ENCODE measurements at places on chromosomes 6 and 20. TPM values are rescaled to one million over a fixed set of nuclear protein-coding genes. Genes with fewer than 3 reads are reported as not detected.

GRCh38 chr6:6750594-6751265, 162.2 kb downstream of the LY86 start:
- DNase-seq, result no peak

DNA sequence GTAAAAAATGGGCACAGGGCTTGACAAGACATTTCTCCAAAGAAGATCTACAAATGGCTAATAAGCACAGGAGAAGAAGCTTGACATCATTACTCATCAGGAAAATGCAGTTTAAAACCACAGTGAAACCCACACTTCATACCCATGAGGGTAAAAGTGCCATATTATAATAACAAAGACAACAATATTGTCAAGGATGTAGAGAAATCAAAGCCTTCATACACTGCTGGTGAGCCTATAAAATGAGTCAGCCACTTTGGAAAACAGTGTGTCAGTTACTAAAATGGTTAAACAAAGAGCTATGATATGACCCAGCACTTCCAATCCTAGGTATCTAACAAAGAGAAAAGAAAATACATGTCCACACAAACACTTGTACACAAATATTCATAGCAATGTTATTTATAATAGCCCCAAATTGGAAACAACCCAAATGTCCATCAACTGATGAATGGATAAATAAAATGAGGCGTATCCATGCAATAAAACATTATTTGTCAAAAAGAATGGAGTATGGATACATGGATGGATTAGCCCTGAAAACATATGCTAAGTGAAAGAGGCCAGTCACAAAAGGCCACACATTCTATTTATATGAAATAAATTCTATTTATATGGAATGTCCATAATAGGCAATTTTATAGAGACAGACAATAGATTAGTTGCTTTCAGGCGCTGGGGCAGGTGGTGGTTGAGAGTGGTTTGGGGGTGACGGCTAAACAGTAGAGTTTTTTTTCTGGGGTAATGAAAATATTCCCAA, 11.5 kb upstream of the IL20RA start:
- DNase-seq, result peak; percentile 95

DNA sequence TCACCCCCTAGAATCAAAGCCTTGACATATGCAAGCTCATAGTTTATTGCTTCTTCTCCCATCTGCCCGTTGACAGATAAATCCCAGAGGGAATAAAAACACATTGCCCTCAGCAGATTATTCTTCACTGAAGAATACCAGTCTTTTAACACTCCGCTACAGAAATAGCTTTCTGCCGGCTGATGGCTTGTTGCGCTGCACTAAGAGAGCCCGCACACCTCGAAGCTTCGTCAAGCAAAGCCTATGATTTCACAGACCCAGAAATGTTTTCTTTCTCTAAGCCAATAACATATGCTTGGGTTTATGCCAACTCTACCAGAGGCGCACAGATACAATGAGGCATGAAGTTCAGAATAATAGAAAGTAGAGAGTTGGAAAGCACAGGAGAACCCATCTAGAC, 208.9 kb upstream of the FOXQ1 start:
- DNase-seq, result no peak

- DNase-seq, result no peak
These were observed 106.5 kb downstream of the MAFB start for GRCh38 chr20:40582531-40582930.

DNA sequence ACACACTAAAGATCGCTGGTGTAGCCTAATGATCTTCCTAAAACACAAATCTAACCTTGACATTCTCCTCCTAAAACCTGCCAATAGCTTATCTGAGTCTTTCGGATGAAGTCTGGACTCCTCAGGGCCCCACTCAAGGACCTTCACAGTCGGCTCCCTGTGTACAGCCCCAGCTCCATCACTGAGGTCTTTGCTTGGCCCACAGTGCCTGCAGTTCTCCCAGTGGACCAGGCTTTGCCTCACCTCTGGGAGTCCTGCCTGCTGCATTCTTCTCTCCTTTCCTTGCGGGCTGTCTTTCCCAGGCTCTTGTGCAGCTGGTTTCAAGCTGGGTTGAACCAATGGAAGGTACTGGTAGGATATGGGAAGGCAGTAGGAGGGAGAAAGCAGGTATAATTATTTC, 122.6 kb upstream of the FERMT1 start:
- no peak for DNase-seq

DNA sequence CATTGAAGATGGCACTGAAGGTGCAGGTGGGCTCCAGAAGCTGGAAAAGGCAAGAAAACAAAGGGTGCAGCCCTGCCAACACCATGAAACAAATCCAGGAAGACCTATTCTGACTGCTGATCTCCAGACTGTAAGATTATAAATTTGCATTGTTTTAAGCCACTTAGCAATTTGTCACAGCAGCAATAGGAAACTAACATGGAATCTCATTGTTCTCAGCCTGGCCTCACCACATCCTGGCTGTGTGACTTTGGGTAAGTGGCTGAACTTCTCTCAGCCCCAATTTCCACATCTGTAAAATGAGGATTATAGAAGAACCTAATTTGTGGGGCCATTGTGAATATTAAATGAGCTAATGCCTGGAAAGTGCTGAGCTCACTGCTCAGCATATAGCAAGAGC, 160.4 kb upstream of the MAFB start:
- DNase-seq, result no peak

- DNase-seq, result no peak
These were observed 13.2 kb upstream of the IRF4 start for GRCh38 chr6:378090-378957.

DNA sequence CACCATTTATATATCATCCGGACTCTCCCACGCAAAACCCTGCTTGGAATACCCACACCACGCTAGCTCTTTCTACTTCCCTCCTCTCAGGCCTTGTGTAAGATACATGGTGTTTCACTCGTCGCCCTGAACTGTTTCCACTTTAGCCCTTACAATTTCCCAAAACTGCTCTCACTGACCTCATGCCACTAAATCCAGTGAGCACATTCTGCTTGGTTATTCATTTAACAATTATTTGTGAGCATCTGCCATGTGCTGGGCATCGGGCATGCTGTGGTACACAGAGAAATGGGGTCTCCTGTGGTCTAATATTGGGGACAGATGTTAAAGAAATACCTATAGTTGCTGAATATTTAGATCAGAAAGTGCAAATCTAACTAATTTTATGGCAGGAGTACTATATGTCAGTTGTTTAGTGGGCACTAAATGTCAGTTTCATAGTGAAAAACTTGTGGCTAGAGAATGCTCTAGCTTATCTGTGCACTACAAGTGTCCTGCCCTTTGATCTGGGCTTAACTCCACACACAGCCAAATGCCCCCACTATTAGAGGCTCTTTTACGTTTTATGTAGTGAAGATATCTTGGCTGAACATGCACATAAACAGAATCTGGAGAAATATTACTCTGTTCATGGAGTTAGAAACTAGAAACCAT, 41.0 kb downstream of the PLEKHG1 start:
- no peak for DNase-seq

- DNase-seq, result no peak
These were observed 19.0 kb downstream of the STX16 start for GRCh38 chr20:58670102-58670501.

DNA sequence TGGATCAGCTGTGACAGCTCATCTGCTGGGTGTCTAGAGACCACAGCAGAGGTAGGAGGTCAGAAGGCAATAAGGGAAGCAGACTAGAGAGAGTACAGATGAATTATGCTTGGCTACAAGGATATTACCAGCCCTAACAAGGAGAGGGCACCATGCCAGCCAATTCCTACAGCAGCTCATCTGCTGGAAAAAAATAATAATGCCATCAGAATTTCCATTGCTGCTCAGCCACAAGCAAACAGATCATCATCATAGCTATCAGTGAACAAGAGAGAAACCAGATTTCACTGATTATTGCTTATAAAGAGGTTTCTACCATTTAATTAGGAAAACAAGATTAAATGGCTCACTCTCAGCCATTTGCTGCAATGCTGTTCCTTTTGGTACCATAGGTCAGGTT, 66.5 kb downstream of the PSMG4 start:
- DNase-seq, result no peak

DNA sequence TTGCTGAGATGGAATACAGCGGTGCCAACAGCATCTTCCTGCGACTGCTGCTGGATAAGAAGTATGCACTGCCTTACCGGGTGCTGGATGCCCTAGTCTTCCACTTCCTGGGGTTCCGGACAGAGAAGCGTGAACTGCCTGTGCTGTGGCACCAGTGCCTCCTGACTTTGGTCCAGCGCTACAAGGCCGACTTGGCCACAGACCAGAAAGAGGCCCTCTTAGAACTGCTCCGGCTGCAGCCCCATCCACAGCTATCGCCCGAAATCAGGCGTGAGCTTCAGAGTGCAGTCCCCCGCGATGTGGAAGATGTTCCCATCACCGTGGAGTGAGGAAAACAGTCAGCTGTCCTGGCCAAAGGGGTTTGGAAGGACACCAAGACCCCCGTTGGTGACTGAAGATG, 9.2 kb downstream of the CCND3 start:
- no peak for DNase-seq

DNA sequence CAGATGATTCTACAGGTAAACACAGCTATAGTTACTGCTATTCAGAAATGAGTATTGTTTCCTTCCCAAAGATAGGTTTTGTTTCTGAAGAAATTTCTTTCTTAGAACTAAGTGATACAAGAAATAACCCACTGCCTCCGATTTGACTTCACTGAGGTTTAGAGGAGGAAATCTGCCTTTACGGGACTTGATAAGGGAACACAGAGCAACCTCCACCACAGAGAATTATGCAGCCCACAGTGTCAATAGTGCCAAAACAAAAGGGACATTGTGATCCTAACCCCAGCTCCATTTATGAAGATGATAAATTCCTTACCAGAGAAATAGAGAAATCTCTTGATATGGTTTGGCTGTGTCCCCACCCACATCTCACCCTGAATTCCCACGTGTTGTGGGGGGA, 164.6 kb downstream of the ZNF217 start:
- no peak for DNase-seq

DNA sequence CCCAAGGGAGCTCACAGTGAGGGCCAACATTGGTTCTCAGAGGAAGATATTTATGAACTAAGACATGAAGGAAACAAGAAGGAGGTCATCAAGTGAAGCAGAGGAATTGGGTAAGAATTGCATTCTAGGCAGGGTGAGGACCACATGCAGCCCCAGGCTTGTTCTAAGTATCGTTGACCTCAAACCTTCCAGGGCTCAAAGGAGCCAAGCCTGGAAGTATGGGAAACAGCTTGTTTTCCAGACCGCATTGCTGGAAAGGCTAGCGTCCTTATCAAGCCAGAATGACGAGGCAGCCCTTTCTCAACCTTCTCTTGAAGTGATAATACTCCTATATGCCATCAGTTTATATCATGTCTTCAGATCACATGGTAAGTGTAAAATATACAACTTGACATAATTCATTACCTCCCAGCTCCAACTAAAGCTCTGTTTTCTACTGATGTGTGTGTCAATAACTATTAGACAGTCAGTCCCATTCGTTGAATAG, 79.6 kb downstream of the PHACTR2 start:
- DNase-seq, result no peak

Gene PI16
- not detected for total RNA-seq

Gene CCDC170
- 0.41 TPM for total RNA-seq

Gene OR2B2
- not detected for total RNA-seq

Gene SEL1L2
- not detected for total RNA-seq

Gene PNLDC1
- 0.07 TPM for total RNA-seq
